GM03348 (cell line): ENCODE measurements at places on chromosomes 5 and 9.

DNA sequence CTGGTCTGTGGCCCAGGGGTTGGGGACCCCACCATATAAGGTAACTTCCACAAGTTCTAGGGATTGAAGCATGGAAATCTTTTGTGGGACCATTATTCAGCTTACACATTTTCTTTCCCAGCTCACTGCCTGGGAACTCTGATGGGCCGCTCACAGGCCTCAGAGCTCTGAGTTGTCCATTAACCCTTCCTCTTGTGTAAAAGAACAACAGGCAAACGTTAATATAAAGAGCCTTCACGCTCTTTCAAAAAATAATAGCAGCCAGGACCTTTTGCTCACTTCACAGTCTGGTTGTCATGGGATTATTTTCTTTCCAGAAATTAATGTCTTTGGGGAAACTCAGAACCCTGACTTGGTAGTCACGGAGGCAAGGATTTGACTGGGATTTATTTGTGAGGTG lies 443.3 kb downstream of the AGTPBP1 start:
- no peak for DNase-seq

DNA sequence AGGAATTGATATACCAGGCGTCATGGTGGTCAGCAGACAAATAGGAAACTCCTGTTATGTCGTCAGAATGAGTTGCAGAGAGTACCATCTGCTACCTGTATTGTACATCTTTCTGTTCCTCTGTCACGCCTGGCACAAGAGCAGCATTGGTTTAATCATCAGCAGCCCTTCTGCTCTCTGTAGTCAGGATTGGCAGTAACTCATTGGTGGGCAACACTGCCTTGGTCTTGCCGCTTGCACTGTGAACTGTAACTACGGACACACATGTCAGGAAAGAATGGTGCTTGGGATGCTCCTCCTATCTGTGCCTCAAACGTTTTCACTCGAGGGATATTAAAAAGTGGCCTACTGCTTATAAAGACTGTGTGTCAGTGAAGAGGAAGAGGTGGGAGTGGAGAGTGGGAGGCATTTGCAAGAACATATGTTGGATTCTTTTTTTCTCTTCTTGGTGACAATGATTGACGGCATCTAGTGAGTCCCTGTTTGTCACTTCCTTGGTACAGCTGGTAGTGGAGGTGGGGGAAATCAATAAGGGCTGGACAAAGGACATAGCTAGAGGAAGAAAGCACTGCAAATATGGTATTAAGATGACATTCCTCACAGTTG lies 76.6 kb downstream of the F2RL2 start:
- DNase-seq = no peak

DNA sequence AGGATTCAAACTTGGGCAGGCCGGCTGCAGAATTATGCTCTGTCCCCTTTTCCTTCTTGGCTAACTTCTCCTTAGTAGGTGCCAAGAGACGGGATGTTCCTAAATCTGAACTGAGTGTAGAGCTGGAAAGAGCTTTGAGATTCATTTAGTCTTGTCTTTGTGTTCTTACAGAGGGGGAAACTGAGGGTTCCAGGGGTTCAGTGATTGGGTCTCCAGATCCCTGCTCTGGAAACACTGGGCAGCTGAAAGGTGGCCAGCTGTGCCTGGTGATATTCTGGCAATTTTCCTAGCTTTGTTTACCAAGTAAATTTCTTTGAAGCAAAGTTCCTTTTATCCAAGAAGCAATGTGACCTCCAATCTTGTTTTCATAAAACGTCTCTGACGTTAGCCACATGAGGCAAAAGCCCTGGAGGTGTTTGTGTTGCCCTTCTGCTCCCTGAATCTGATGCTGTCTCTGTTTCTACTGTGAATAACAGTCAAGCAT lies 288.7 kb downstream of the ZSWIM6 start:
- DNase-seq = no peak

- no peak for DNase-seq
Observed at GRCh38 chr9:96483733-96484390, 33.9 kb downstream of the HABP4 start.

GRCh38 chr5:173480896-173481295 lies 135.6 kb downstream of the BOD1 start:
- DNase-seq = no peak

GRCh38 chr5:110019119-110019518 lies 329.4 kb downstream of the MAN2A1 start:
- DNase-seq = no peak

- peak; percentile 63 for DNase-seq
Observed at GRCh38 chr5:172855597-172856292, 21.7 kb downstream of the ERGIC1 start.

GRCh38 chr9:88236511-88237478 lies 98.5 kb upstream of the SPATA31C2 start:
- peak; percentile 80 for DNase-seq

GRCh38 chr9:77563174-77563573 lies 84.9 kb downstream of the GNA14 start:
- DNase-seq = no peak

- no peak for DNase-seq
Observed at GRCh38 chr9:92737216-92737606, 27.4 kb downstream of the BICD2 start.

- DNase-seq = no peak
Observed at GRCh38 chr9:1550636-1551035, 464.5 kb upstream of the SMARCA2 start.

DNA sequence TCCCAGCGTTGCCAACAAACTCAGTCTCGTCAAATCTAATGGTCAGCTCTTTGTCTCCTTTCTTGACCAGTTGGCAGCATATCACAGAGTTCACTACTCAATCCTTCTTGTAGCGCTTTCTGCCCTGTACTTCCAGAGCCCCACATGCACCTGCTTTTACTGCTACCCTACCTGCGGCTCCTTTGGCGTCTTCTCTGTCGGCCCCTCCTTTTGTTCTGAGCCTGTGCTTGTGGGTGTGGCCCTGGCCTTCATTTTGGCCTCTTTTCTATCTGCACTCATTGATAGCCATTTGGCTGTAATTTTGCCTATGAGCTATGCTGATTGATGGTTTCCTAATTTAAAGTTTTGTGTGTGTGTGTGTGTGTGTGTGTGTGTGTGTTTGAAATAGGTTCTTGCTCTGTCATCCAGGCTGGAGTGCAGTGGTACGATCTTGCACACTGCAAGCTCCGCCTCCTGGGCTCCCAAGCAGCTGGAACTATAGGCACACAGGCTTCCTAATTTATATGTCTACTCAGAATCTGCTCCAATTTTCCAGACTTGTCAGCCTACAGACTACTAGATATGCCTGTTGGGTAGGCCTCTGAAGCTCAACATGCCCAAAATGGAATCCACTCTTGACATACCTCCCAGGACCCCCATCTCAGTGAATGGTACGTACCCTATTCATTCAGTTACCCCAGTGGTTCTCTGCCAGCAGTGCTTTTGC lies 32.3 kb downstream of the ARPC5L start:
- no peak for DNase-seq

DNA sequence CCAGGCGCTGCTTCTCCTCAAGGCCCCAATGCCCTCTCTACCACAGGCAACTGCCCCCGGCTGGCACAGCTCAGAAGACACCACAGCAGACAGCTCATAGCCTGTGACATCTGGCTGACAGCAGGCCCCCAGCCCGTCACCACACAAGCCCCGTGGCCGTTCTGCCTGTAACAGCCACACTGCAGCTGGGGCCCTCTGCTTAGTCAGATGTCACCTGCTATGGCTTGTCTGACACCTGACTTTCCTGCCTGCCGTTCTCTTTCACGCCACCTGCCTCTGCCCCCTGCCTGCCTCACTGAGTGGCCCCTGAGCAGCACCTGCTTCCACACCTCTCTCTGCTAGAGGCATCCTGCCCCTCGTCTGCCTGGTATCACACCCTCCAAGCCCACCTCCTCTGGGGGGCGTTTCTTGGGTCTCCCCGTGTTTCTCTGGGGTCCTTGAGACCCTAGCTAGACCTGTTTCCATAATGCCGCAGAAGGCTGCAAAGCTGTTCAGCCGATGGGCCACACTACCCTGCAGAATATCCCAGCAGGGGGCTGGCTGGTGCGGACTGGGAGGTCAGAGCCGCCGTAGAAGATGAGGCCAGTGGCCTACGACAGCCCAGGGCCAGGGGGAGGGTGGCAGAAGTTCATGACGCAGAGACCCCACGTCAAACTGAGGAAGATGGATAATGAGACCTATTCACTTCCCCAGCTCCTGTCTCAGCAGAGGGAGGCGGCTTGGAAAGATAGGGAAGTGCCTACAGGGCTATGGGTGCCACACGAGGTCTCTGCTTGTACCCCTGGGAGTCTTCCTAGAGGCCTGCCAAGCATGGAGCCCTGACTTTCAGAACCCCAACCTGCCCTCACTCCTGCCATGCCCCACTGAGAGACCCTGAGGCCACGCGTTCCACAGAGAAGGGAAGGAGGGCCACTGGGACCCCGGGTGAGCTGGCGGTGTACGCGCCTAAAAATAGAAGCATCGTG lies 95.1 kb downstream of the ZNF354C start:
- no peak for DNase-seq

DNA sequence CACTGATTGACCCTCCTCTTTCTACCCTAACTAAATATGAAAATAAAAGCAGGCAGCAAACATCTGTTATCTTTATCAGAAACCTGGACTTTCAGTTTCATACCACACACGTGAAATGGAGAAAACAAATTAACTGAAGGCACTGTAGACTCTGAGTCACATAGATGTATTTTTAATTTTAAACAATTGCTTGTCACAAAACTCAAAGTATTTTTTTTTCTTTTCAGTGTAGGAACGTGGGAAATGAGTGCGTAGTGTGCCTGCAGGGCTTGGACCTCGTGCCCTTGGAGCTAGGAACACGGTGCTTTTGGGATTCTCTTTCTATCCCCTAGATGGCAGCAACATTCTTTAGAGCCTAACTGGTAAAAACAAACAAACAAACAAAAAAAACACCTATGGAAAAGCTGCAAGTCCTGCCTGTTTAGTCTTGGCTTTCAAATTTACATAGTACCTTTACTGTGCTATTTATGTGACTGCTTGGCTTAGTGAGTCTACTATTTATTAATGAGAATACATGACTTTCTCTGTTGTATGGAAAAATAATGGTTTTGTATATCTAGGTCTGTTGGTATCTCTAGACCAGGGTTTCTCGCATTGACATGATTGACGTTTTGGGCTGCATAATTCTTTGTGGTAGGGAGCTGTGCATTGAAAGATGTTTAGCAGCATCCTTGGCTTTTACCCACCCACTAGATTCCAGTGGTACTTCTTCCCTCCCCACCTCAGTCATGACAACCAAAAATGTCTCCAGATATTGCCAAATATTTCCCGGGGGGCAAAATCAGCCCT lies 16.8 kb upstream of the ACTBL2 start:
- peak; percentile 60 for DNase-seq

GRCh38 chr5:72485430-72485974 lies 21.7 kb downstream of the ZNF366 start:
- DNase-seq = no peak

DNA sequence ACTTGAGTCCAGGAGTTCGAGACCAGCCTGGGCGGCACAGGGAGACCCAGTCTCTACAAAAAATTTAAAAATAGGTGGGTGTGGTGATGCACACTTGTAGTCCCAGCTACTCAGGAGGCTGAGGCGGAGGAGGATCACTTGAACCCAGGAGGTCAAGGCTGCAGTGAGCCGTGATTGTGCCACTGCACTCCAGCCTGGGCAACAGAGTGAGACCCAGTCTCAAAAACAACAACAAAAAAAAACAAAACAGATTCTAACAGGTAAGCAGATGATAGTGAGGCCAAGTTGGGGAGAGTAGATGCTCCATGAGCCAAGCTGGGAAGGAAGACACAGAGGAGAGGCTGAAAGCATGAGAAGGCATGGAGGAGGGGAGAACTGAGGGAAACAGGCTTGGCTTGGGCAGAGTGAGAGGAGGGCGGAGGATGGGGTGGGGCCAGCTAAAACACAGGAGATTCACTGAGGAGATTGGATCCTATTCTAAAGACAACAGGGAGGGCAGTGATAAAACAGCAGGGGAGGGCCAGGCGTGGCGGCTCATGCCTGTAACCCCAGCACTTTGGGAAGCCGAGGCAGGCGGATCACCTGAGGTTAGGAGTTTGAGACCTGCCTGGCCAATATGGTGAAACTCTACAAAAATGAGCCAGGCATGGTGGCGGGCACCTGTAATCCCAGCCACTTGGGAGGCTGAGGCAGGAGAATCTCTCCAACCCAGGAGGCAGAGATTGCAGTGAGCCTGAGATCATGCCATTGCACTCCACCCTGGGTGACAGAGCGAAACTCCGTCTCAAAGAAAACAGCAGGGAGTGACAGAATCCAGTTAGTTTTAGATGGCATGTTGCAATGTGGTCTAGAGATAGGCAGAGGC lies 8.4 kb downstream of the RPS14 start:
- DNase-seq = no peak

- DNase-seq = no peak
Observed at GRCh38 chr5:162068412-162068811, 839 bp downstream of the GABRG2 start.

- no peak for DNase-seq
Observed at GRCh38 chr5:175821790-175822211, 49.6 kb upstream of the CPLX2 start.

- no peak for DNase-seq
Observed at GRCh38 chr5:53884417-53884816, 324.0 kb downstream of the NDUFS4 start.

DNA sequence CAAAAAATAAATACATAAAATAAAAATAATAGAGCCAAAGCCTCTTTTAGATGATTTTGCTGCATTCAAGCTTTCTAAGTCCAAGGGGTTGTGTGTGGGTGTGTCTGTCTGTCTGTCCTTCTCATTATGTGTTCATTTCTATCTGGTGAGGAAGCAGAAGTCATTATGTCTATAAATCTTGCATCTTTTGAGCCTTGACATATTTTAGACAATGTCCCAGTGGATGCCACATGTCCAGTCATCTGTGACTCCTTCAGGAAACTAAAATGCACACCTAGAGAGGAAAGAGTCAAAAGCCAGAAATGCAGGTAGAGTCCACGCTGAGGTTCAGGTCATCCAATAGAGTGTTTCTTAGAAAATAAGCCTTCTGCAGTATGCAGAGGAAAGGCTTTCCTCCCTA lies 80.9 kb downstream of the GALNT10 start:
- no peak for DNase-seq

DNA sequence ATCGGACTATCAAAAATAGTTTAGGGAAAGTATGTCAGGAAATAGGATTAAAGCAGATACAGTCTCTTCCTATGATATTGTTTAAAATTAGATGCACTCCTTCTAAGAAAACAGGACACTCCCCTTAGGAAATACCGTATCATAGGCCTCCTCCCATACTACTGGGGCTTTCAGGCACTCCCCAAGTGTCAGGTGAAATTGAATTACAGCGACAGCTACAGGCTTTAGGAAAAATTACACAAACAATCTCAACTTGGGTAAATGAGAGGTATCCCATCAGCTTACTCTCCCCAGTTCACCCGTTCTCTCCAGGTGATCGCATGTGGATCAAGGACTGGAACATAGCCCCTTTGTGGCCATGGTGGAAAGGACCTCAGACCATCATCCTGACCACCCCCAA lies 110.4 kb upstream of the EPB41L4A start:
- DNase-seq = no peak

- DNase-seq = no peak
Observed at GRCh38 chr5:131022811-131023497, 142.1 kb downstream of the HINT1 start.

DNA sequence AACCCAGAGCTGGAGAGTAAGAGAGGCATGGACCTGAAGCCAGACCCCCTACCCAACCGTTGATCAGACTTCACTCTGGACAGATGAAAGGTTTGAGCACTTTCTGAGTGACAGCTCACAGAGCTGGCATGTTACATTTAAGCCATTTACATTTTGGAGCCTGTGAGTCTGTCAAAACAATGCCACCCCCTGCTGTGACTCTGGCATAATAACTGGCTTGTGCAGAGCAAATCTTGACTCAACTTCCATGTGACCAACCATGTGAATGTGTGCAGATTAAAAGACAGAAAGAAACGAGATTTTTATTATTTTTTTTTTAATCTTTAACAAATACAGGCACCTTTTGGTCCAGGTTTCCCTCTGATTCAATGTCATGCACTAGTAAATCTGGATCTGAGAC lies 48.5 kb downstream of the MFAP3 start:
- DNase-seq = no peak
